ENCODE measurements at places on chromosomes 7 and 10.

DNA sequence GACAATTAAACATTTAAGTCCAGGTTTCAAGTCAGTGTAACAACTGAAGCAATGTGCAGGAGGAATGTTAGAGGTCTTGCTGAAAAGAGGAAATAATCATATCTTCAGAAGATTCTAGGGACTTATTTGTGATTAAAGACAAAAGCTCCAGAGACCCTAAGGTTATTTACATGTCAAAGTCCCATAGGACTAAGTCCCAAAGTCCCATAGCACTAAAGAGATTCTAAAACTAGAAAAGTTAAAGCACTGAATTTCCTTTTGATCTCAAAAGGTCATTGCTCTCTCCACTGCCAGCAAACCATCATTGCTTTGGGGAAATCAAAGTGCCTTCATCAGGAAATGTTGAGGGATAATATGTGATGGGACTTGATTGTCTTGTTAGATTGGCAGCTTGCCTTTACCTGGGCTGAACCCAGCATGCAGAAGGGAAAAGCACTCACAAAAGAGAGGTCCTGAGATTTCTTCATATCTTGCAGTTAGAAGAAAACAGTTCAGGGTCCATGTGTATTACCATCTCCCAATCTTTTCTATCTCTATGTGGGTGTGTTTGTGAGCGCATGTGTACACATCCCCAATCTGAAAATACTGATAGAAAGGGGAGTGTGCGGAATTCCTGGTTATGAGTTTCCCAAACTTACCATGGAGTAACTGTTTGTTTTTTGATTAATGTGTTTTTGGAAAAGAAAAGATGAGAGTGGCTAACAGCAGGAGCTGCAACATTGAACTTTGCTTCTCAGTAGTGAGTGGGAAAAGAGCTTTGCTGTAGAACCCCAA is 21.8 kb downstream of the NUDT13 start:
- no peak for DNase-seq

- no peak for DNase-seq
These were observed 46.9 kb downstream of the EGFR start for GRCh38 chr7:55065511-55066229.

- no peak for DNase-seq
These were observed 94.4 kb upstream of the SKAP2 start for GRCh38 chr7:26958834-26959233.

DNA sequence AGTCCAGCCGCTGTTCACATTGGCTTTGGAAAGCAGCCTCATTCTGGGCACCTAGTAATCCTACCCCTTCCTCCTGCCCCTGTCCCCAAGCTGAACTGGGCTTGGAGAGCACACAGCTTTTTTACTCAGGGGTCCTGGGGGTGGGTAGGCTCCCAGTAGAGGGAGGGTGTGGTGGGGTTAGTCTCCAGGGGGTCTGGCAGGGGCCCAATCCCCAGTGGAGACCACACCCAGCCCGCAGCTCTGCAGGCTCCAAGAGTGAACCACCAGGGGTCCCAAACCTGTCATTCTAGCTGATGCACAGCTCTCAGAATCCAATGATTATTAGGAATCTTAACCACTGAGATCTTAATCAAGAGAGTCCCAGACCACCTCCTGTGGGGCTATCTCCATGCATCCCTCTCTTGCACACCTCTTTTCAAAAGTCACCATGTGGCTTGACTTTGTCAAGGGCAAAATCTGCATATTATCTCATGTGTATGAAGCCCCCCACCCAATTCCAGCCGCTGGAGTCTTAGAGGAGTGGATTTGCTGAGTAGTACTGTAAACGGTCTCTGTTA is 2.7 kb downstream of the HOXA11 start:
- DNase-seq = no peak

DNA sequence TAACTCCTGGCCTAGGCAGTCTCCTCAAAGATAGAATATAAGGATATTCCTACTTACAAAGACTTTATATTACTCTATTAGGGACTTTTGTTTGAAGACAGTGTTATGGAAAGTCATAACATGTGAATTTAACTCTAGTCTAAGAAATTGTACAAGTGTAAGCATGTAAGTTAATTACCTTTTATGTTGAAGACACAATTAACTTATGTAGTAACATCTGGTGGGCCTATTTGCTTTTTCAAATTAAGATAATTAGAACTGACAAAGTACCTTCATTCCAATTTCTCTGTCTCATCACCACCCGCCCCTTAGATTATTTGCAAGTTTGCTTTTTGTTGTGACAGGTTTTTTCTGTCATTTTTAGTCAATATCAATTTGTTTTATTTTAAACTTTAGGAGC is 126.0 kb upstream of the THSD7A start:
- DNase-seq = no peak

GRCh38 chr10:102208311-102209035 is 17.6 kb upstream of the ELOVL3 start:
- no peak for DNase-seq

- DNase-seq = no peak
These were observed 10.9 kb upstream of the MAP3K8 start for GRCh38 chr10:30422981-30423654.

All from activated CD4-positive, alpha-beta T cell treated with anti-CD3 and anti-CD28 coated beads for 36 hours (primary cell).